ENCODE measurements at places on chromosomes 1 and 21.

GRCh38 chr1:209926045-209926444 is 12.0 kb upstream of the SYT14 start:
- DNase-seq, result no peak

DNA sequence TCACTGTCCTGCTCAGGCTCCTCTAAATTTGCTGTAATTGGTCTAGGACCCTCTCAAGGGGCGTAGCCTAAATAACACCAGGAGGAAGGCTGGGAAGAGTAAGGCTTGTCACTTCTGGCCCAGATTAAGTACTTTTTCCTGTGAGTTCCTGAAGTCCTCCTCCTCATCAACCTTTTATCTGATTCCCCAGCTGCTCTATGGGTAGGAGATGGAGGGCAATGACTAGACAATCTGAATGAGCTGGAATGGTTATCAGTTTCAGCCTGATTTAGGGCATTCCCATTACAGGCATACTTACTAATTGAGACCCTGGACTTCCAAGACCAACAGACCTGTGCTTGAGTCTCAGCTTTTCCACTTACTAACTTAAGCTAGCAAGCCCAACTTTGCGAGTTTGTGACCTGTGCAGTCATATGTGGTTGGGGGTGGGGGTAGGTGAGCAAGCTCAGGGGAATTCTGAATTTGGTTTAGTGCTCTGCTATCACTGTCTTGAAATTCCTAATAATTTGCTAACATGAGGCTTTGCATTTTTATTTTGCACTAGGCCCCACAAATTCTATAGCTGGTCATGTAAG is 18.0 kb upstream of the FGGY start:
- DNase-seq, result no peak

DNA sequence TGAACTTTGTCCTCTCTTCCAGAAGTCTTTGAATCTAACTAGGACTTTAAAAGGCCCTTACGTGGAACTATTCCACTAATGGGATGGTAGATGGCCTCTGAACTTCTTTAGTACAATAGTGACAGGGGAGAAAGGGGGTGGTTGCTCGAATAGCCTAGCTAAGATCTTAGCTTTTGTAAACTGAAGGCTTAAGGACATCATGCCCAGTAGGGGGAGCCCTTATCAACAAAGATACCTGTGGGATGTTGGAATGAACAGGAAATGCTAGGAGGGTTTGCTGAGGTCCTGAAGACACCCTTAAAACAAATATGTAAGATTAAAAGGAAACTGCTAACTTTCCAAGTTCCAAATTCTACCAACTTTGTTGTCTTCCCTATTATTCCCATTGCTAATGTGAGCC is 33.2 kb downstream of the NHLH2 start:
- peak; percentile 11 for DNase-seq

DNA sequence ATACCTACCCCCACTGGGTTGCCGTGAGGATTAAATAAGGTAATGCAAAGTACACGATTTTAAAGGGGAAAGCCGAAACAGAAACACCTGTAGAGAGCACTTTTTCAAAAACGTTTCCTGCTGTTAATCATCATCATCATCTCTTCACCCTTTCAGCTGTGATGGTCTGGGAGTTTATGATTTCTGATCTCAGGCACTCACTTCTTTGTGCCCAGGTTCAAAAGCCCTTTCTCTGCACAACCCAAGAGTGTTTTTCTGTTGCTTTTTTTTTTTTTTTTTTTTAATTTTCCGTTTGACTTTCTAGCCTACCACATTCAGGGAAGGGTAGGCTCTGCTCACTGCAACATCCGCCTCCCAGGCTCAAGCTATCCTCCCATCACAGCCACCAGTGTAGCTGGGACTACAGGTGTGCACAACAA is 936 bp upstream of the UBXN11 start:
- DNase-seq, result no peak

DNA sequence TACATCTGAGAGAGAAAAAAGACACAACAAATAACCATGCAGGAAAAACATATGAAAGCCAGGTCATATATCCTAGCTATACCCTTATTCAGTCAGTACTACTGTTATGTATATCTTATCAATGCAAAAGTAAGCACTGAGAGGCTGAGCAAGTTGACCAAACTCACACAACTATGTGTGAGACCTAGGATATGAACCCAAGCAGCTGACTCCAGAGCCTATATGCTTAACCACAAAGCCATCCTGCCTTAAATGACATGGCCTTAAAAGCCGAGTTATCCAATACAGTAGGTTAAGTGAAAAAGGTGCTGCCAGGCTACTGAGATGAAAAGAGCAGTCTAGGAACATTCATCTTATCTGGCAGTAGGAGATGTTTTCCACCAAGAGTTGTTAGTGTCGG is 151.6 kb downstream of the RERE start:
- no peak for DNase-seq

DNA sequence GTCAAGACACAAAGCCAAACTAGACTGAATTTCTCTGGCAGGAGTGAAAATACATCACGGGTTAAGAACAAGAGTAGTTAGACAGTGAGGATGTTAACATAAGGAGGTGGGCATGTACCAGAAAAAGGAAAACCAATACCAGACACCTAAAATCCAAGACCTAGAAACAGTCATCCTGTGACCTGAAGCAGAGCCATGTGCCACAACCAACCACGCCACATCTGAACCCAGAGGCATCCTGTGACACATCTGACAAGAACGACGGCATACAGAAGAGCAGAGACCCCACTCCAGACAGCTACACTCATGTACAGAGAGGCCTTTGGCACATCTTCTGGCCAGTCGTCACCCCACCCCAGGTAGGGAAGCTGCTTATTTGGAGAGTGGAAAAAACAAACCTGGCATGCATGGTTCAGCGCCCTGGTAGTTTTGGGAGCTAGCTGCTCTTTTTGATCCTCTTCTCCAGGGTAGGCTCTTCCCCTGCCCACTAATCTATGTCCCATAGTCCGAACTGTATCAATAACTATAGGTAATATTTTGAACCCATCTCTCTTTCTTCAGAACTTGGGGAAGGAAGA is 72.1 kb downstream of the SLC45A1 start:
- DNase-seq, result no peak

- DNase-seq, result no peak
Measured at GRCh38 chr1:18008081-18008480, 99.5 kb upstream of the IGSF21 start.

- DNase-seq, result no peak
Measured at GRCh38 chr1:160177231-160177630, 13.1 kb upstream of the CASQ1 start.

GRCh38 chr1:75765697-75766355 is 20.2 kb upstream of the RABGGTB start:
- no peak for DNase-seq

- no peak for DNase-seq
Measured at GRCh38 chr1:116268211-116268610, 104.8 kb upstream of the ATP1A1 start.

GRCh38 chr1:34342334-34342733 is 165.6 kb downstream of the C1orf94 start:
- no peak for DNase-seq

DNA sequence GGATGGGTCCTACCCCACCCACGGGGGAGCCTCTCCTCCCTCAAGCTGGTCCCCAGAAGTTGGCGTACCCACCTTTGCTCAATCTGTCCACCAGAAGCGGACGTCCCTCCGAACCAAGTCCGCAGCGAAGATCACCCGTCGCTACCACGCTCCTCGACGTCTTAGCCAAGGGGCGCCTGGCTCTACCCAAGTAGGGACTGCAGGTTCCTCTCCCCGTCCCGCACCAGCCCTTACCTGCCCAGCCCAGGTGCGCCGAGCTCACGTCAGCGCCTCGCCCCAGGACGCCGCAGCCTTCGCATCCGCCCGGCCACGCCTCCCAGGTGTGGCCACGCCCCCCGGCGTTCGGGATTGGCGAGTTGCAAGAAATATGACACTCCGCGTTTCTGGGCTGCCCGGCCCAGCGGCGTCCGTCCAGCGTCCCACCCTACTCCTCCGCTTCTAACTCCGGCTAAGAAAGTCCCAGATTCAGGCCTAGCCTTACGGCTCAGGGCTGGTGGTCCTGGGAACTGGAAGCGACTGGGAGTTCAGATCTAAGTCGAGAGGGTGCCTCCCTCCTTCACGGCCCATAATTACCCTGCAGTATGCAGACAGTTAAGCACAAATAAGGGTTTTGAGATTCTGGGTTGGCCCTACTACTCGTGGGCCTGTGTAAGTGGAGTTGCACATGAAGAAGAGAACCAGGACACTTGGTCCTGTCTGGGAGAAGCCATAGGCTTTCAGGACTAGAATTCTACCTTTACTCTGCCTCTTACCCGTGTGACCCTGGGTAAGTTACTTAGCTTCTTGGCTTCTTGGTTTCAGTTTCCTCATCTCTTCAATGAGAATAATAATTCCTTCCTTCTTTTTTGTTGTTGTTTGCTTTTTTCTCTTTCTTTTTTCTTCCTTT is at the start of gene IRF6:
TSS of gene IRF6 (minus strand) at position 268 of the 886 bp plus-strand sequence. CDS start 4,729 bp downstream, outside the sequence.
- DNase-seq, result no peak
